ENCODE measurements at places on chromosomes 2 and 18. TPM values are rescaled to one million over a fixed set of nuclear protein-coding genes. Genes with fewer than 3 reads are reported as not detected.
A peak's percentile ranks its signal among the peaks of the same experiment; 100 is the strongest.

GRCh38 chr2:54999182-54999581 lies 51.1 kb downstream of the RTN4 start:
- DNase-seq, result peak; percentile 47

DNA sequence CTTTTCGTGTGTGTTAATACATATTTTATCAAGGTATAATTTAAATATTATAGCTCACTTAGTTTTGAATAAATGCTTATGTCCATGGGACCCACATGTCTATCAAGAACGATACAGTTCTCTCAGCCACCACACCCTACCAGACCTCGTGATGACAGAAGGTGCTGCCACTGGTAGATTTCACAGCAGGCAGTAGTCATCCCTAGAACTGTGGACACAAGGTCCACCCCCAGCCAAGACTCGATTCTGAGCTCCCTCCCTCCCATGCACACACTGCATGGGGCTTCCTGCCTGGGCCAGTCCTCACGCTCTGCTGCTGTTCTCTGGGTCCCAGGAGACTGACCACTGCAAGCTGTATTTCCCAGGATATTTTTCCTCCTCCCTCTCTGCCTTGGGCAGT lies 26.5 kb upstream of the CREB1 start:
- DNase-seq, result no peak

GRCh38 chr2:43778233-43778632 lies 4.4 kb downstream of the DYNC2LI1 start:
- no peak for DNase-seq

- no peak for DNase-seq
These were observed 65.5 kb downstream of the CCBE1 start for GRCh38 chr18:59631583-59632181.

- peak; percentile 49 for DNase-seq
These were observed 105.5 kb downstream of the UGGT1 start for GRCh38 chr2:128196471-128196931.

The METTL21A gene
- total RNA-seq, result 14.6 TPM

GRCh38 chr18:73545472-73545871 lies 602.2 kb downstream of the FBXO15 start:
- no peak for DNase-seq

DNA sequence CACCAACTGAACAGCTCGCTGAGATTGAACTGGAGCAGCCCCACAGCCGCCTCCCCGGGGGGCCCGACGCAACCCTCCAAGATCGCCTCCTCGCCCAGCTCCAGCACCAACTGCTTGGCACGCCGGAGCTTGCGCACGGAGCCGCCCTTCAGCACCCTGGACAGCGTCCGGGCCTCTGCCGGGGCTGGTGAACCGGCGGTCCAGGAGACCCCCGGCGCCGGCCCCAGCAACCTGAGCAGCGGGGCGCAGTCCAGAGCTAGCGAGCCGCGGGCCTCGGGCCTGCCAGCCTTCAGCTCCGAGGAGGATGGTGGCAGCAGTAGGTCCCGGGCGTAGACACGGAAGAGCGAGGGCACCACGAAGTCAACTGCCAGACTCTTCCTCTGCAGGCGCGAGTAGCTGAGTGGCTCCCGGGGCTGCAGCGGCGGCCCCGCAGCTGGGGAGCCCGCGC lies 1.2 kb downstream of the ALK start:
- DNase-seq, result peak; percentile 86

DNA sequence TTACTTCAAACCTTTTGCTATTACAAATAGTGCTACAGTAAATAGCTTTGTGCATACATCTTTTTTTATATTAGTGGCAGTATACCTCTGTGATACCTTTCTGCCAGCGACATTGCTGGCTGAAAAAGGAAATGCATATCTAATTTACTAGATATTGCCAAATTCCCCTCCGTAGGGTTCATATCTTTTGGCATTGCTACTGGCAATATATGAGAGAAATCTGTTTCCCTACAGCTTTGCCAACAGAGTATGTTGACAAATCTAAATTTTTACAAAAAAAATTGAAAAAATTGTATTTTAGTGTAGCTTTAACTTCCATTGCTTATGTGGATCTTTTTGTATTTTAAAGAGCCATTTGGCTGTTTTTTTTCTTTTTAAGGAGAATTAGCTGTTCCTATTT lies 426.7 kb downstream of the TRIB2 start:
- DNase-seq, result no peak

The CDH19 gene
- total RNA-seq, result 0.85 TPM

DNA sequence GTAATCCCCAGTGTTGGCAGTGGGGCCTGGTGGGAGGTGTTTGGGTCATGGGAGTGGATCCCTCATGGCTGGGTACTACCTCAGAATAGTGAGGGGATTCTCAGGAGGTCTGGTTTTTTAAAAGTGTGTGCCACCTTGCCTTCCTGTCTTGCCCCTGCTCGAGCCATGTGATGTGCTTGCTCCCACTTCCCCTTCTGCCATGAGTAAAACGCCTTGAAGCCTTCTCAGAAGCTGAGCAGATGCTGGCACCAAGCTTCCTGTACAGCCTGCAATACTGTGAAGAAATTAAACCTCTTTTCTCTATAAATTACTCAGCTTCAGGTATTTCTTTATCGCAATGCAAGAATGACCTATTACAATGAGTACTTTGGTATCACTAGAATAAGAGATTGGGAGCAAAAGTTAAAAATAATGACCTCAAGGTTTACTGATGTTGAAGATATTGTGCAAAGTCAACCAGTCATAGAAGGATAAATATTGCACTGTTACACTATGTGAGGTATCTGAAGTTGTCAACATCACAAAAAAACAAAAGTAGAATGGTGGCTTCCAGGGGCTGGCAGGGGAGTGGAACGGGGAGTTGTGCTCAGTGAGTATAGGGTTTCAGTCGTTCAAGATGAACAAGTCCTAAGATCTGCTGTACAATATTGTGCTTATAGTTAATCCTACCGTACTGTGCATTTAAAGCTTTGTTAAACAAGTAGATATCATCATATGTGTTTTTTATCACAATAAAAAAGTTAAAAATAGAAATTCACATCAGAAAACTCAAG lies 938.3 kb upstream of the CNTNAP5 start:
- DNase-seq, result no peak

GRCh38 chr2:45852450-45853150 lies 201.1 kb downstream of the PRKCE start:
- no peak for DNase-seq

The ZEB2 gene
- 141 TPM for total RNA-seq

The TUBB8B gene
- not detected for total RNA-seq

DNA sequence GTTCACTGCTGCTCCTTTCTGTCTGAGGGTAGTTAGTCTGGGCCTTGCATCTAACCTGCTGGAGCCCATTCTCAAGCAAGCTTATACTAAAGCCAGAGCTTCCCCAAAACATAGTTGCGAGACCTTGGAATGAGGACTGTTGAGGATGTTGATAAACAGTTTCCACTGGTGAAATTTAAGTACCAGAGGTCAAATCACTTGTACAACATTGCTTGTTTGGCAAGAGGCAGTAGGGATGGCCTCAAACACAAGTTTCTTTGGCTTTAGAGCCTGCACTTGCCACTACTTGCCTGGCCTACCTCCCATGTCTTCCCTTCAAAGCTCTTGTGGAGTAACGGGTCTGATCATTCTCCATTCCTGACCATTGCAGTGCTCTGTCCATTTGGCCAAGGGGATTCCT lies 262.7 kb downstream of the FHOD3 start:
- DNase-seq, result no peak

DNA sequence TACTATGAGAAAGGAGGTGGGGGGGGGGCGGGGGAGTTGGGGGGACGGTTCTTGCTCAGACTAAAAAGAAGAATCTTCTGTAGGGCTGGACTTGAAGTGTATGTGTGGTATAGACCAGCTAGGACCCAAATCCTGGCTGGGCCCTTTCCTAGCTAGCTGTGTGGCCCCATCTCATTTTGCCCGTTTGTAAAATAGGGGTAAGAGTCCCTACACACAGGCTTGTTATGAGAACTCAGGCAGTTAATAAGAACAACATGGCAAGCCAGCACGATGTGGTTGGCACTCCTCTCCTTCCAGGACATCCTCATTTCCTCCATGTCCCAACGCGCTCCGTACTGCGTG lies 1.1 kb downstream of the EVA1A start:
- DNase-seq, result no peak

The SERPINB4 gene
- 0.42 TPM for total RNA-seq

DNA sequence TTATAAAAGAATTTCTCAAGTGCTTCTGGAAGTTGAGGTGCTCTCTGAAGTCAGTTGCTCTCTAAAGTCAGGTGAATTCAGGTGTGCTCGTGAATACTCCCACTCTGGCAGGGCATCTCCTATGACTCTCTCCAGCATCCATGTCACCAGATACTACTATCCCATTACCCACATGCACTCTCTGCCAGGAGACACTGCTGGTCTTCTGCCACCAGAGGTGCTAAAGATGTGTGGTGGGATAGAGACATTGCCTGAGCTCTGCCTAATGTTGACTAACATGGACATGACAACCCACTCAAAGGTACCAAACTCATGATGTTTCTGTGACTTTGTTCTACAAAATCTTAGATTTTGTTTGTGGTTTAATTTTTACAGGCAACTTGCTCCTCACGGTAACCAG lies 106.4 kb upstream of the HNRNPA3 start:
- DNase-seq, result no peak

DNA sequence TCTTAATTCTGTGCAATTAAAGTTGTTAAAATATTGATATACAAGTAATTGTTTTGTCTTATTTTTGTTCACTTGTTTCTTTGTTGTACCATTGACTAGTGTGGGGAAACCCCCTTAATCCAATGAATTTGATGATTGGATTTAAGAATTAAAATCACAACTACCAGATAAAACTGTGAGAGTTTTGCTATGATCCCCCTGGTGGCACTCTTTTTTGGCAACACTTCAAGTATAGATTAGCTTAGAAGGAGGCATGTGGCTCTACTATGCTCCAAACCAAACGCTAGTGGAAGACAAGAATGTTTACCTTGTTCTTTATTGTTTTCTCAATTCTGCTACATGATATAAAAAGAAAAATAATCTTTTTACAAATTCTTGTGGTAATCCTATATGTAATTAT lies 477.8 kb upstream of the ETAA1 start:
- no peak for DNase-seq

DNA sequence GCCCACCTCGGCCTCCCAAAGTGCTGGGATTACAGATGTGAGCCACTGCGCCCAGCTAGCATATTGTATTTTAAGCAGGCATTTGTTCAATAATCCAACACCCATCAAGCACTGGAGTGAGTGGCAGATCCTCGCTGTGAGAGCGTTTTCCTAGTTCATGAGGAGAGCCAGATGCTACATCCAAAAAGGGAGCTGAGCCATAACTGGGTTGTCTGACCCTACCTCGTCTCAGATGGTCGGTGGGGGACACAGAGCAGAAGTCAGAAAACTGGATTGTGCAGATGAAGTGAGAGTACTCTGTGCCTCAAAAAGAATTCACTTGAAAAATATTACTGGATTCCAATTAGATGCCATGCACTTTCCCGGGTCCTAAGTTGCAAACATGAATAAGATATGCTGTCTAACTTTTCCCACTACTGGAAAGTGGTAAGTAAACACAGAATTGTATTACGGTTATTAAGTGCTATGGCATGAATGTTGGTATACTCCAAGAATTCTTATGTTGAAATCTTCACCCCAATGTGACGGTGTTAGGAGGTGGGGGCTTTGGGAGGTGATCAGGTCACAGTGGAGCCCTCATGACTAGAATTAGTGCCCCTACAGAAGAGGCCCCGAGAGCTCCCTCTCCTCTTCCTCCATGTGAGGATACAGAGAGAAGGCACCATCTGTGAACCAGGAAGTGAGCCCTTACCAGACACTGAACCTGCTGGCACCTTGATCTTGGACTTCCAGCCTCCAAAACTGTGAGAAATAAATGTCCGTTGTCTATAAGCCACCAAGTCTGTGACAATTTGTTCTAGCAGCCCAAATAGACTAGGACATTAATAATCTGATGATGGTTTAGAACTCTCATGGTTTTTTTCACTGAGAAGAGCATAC lies 21.5 kb downstream of the SOWAHC start:
- DNase-seq, result no peak

DNA sequence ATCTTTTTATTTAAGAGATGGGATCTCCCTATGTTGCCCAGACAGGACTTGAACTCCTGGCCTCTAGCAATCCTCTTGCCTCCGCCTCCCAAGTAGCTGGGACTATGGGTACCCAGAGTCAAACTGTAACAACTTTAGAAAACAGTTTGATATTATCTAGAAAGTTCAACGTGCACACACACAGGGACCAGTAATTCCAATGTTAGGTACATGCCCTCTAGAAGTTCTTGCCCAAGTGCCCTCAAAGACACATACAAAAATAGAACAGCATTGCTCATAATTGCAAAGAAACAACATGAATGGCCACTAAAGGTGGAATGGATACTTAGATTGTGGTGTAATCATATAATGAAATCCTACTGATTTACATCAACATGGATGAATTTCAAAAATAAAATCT lies 12.6 kb upstream of the LPIN2 start:
- DNase-seq, result no peak

DNA sequence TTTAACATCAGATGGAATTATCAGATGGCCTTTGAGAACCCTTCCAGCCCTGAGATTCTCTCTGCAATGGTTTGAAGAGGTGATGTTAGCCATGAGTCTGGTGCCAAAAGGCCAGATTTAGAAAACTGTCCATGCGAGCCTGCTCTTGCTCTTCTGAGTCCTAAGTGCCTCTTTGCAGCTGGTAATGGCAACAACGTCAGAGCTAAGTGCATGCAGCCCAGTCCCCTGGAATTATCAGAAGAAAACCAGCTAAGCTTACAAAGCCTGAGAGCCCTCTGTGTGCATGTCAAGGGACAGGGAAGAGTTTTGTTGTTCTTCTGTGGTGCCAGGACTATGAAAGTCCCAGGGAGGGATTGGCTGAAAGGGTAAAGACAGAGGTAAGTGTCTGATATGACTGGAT lies 89.8 kb downstream of the LOXHD1 start:
- DNase-seq, result no peak

The RUFY4 gene
- total RNA-seq, result 0.42 TPM

GRCh38 chr2:237134321-237135230 lies 48.9 kb downstream of the COPS8 start:
- no peak for DNase-seq

- DNase-seq, result no peak
These were observed 563.7 kb downstream of the ARHGAP15 start for GRCh38 chr2:143692967-143693366.

GRCh38 chr2:122955776-122956175 lies 1069.3 kb upstream of the CNTNAP5 start:
- DNase-seq, result no peak

The IGFBP5 gene
- total RNA-seq, result 141 TPM

GRCh38 chr2:41026613-41027012 lies 574.7 kb upstream of the SLC8A1 start:
- DNase-seq, result no peak

The GKN2 gene
- 181 TPM for total RNA-seq

The GLI2 gene
- 17.2 TPM for total RNA-seq

GRCh38 chr2:232888839-232889529 lies 18.9 kb downstream of the SNORC start:
- DNase-seq, result no peak

GRCh38 chr18:55382277-55382805 lies 205.7 kb downstream of the TCF4 start:
- DNase-seq, result no peak

DNA sequence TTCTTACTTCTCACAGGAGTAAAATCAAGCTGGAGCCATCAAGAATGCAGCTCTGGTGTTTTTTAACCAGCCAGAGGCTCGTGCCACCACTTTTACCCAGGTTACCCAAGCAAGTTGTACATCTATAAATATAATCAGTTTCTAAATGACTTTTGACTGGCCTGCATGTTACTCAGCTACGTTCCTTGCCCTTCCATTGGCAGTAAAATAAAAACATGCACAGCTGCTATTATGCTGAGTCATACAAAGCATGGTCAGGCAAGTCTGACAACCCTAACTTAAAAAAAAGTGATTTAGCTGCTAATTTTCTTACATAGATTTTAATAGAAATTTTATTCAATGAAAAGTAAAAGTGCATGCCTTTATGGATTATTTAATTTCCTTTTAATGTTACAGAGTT lies 111.7 kb upstream of the CSRNP3 start:
- DNase-seq, result no peak

- DNase-seq, result no peak
These were observed 72.9 kb downstream of the QPCT start for GRCh38 chr2:37417321-37417720.
